ENCODE measurements at places on chromosomes 16 and 17.

DNA sequence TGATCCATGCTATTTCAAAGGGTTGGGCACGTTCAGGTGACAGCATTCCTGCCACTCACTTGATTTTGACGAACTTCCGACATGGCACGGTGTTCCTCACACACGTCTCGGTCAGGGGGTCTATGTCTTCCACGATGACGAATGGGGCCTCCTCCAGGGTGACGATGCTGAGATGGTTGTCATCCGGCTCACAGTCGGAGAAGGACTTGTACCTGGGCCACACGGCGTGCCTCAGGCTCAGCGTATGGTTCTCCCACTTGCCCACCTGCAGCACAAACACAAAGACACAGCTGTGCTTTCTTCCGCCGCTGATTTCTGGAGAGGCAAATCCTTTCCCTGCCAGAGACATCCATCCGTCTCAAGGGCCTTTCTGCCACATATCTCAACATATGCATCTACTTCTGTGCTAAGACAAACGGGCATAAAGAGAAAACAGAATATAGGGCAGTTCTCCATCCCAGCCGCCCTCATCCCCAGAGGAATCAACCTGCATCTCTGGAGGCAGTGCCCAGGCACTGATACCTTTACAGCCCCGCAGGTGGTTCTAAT, 332.5 kb downstream of the GRIN2A start:
- no peak for DNase-seq

- no peak for DNase-seq
Measured at GRCh38 chr17:40937384-40937819, at the start of gene KRT23. TSS of gene KRT23 (minus strand) at chr17:40937646. CDS start at chr17:40936603, 1,043 bp downstream.

DNA sequence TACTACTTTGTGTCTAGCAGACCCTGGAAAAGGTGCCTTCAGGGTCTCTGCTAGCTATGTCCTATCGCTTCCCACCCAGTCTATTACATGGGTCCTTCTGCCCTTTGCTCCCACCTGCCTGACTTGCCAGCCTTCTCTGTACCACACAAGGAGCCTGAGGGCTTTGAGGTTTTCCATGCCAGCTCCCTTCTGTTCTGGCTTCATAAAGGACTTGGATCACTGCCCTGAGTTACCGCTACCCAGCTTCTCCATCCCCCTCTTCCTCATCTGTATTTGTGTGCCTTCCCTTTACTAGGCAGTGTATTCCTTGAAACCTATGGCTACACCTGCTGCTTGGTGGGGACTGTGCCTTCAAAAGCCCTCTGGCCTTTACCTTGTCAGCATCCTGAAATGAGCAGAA, 19.6 kb upstream of the LLGL1 start:
- no peak for DNase-seq

DNA sequence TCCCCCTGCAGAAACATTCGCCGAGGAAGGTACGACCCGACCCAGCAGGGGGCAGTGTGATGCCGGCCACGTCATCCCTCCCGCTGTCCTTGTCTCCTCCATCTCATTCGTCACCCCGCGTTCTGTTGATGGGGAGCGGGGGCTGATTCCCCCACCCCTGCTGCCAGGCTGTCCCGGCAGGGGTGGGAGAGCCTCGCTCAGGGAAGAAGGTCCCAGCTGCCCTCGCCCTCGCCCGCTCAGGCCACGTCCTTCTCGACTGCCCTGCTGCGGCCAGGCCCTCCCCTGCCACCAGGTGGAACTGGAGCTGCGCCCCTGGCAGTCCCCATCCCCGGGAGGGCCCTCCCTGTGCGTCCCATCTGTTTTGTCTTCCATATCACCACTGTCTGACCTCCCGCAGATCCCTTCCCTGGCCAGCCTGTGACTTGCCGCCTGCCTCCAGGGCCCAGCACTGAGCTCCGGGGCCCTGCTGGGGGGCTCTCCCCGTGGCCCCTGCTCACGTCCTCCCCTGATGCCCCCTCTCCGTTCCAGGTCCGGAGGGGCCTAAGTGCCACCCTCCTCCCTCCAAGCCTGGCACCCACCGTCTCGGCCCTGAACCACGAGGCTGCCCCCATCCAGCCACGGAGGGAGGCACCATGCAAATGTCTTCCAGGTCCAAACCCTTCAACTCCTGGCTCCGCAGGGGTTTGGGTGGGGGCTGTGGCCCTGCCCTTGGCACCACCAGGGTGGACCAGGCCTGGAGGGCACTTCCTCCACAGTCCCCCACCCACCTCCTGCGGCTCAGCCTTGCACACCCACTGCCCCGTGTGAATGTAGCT, 20.6 kb downstream of the ADAM11 start:
- DNase-seq, result peak; percentile 89

DNA sequence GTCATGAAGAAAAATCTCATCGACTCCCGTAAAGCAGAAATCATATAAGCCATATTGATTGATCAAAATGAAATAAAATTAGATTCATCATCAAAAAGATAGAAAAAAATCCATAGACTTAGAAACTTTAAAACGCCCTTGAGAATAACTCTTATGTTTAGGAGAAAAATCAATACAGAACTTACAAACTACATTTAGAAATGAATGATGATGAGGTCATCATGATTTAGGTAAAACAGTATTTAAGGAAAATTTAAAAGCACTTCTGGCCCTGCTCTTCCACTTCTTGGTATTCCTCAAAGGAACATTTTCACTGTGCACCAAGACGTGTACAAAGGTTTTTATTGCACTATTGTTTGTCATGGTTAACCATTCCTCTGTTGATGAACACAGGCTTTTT, 173.4 kb upstream of the PSMD7 start:
- DNase-seq, result no peak

- DNase-seq, result no peak
Measured at GRCh38 chr17:16178836-16179235, 36.5 kb downstream of the NCOR1 start.

DNA sequence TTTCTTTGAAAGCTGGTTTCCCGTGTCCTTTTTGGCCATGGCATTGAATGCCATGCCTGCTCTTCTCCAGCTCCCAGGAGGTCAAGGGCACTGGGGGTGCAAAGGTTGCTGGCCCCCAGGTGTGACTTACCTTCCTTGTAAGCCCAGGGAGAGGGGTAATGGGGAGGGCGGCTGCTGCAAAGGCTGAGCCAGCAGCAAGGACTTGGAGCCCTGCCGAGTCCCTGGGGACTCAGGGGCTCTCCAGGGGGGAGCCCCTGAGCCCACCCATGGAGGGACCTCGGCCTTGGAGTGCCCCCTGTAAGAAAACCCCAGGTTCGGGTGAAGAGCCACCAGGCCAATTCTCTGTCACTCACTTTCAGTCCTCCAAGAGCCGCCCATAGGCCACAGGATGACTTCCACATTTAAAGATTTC, 5.9 kb upstream of the CCL22 start:
- DNase-seq, result no peak

DNA sequence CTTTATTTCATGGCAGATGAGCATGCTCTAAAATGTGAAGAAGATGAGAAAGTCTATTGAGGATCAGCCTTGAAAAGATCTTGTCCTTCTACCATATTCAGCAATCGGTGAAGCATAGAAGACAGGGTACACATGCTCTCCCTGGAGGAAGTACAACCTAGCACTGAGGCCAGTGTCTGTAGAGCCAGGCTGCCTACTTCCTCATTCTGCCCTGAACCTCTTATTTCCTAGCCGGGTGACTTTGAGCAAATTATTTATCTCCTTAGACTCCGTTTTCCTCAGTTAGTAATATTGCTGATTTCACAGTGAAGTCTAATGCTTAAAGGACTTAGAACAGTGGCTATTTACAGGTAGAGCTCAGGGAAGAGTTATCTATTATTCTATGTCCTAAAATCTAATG, 58.4 kb downstream of the TMEM100 start:
- no peak for DNase-seq

- no peak for DNase-seq
Measured at GRCh38 chr16:585351-585750, 4.5 kb upstream of the RAB40C start.

DNA sequence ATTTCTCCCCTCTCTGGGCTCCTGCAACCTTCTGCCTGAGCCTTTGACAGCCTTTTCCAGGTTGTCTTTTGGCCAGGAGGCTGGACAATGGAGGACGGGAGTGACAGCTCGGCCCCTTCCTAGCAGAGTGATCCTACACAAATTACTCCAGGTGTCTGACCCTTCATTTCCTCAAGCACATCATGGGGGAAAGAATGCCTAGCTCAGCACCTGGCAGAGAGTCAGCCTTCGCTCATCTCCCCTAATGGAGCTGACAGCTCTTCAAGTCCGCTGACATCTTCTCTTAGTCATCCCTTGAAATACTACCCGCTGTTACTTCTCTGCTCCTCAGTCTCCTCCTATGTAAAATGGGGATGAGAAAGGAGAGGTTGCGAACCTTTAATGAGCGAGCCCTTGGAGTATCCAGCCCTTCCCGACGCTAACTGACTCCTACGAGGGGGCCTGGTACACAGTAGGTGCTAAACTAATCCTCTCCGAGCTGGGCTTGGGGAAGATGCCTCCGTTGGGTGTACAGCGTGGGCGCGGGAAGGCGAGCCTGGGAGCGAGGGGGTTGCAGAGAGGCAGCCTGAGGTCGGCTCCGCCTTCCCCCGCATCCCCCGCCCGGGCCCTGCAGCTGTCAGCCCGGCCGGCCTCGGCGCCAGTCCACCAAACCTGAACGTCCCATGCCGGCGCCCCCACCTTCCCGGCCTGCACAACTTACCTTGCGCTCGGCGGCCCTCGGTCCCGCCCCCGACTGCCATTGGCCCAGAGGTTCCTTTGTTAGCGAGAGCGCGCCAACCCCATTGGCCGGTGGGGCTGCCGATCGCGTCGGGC, 480 bp upstream of the MPRIP start:
- peak; percentile 97 for DNase-seq

- DNase-seq, result no peak
Measured at GRCh38 chr17:65171752-65172151, 34.6 kb downstream of the RGS9 start.

DNA sequence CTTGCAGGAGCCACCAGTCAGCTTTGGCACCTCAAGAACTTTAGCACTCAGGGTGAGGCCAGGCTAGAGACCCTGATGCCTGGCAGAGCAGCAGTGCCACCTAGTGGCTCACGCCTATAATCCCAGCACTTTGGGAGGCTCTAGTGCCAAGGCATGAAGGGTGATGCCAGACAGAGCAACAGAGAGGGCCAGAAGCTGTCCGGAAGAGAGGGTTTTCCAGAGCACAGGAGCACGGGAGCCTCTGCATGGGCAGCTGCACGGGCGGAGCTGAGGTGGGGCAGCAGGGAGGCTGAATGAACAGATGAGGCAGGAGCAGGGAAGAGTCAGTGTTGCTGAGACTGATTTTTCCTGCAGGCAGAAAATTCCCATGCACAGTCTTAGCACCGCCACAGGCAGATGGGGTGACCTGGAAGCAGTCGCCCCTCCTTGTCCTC, 38.9 kb downstream of the MYH3 start:
- DNase-seq, result peak; percentile 73

GRCh38 chr17:265718-266117, 84.3 kb upstream of the DOC2B start:
- no peak for DNase-seq

DNA sequence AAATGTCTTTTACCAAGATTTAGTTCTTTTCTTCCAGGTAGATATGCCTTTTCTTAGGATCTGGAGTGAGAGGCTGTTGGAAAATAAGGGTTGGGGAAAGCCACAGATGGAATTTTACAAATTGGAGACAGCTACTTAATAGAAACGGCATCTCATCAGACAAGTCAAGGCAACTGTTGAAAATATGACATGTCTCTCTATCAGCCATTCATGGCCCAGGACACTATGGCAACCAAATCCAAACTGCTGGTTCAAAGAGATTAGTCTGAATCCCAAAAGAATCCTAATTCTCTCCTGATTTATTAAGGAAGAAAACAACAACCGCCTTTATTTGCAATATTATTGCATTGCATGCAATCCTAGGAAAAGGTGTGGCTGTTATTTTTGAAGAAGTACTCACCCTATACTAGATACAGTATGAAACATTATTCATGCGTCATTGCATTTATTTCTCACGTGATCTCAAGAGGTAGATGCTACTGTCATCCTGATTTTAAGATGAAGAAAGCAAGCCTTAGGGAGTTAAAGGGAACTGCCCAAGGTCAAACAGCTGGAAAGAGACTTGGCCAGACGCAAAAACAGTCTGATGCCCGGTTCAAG, 12.6 kb upstream of the CEP20 start:
- DNase-seq, result no peak

- DNase-seq, result no peak
Measured at GRCh38 chr17:60077226-60077625, 1.5 kb downstream of the HEATR6 start.

- DNase-seq, result peak; percentile 79
Measured at GRCh38 chr17:21551081-21551881, 141.0 kb upstream of the KCNJ18 start.

DNA sequence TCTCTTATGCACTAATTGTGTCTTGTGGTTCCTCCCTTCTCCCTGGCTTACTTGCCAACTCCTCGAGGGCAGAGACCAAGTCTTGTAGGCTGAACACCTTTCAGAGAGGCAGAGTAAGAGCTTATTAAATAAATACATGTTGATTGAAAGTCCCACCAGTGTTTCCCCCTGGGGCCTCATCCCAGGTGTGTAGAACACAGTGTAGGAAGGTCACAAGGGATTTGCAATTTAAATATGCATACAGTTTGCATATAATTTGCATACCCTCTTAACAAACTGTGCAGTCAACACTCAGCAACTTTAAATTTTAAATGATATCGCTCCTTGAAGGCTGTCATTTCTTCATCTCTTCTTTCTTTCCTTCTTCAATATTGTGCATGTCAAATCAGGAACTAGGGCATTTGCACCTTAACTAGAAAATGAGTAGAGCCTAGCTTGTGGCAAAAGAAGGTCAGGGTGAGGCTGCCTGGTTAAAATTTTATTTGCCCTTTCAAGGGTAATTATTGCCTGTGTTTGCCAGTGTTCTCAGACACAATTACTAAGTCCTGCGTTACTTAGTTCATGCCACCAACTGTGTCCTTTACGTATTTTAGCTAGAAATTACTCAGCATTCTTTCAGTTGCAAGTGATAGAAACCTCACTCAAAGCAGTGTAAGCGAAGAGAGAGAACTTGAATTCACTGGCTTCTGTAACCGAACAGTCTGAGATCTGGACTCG, 465.7 kb downstream of the HAPSTR1 start:
- DNase-seq, result no peak

- DNase-seq, result no peak
Measured at GRCh38 chr17:47733674-47734410, 806 bp downstream of the TBX21 start.

DNA sequence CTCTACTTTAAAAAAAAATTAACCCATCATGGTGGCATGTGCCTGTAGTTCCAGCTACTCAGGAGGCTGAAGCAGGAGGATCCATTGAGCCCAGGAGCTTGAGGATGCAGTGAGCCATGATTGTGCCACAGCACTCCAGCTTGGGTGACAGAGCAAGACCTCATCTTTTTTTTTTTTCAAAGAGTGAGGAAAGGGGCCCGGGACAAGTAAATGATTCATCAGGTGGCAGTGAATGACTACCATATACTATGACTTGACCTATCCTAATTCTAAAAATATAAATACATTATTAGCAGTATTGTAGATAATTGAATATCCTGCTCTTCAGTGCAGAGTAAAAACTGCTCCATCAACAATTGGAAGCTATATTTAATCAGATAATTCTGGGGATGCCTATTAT, 55.3 kb downstream of the CLUH start:
- no peak for DNase-seq
